Anterior cingulate cortex (tissue), 58 donors: ENCODE measurements at places on chromosomes 2 and 18.
A peak's percentile ranks its signal among the peaks of the same experiment; 100 is the strongest.

DNA sequence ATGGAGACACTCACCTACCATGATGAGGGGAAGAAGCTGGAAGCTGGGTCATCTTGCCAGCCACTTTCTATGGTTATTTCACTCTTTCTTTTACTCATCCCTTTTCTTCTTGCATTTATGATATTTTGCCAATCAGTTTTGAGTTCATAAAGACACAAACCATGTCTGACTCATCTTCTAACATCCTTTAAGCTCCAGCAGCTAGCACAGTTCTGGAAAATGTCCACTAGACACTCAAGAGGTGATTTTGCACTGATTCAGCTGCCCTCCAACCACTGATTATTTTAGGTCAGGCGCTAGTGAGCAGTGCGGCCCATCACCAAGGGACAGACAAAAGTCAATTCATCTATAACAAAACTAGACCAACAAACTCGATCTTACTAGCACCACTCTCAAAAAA is 537.1 kb upstream of the ID2 start:
- no peak for DNase-seq

- DNase-seq: no peak
Measured at GRCh38 chr18:79117385-79117784, 48.2 kb downstream of the ATP9B start.

DNA sequence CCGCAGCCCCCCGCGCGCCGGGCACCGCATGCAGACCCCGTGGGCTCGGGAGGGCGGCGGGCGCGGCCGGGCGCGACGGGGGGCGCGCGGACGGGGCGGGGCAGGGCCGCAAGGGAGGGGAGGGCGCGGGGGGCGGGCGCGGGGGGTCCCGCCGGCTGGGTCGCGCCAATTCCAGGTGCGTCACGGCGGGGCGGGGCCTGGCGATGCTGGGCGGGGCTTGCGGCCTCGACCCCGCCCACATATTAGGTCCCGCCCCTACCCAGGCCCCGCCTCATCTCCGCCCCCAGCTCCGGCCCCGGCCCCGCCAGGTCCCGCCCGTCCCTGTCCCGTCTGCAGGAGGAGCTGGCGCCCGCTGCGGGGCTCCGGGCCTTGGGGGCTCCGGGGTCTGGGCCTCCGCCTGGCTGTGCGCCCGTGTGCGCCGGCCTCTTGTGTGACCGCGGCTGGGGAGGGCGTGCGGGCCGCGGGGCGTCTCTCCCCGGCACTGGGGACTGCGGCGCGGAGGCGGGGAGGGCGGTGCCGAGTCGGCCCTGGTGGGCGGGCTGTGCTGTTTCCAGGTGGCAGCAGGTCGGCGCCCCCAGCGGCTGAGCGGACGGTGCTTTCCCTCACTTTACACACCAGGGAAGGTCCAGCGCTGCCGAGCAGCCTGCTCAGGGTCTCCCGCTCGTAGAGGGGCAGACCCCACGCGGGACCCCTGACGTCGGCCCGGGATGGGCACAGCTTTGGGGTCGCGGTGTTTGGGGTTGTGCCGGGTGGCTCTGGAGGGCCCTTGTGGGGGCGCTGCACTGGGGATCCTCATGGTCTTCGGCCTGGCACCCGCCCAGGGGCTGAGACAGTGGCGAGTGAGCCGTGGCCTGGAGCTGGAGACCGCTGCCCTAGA is 554 bp downstream of the ING5 start:
- DNase-seq: peak; percentile 93

DNA sequence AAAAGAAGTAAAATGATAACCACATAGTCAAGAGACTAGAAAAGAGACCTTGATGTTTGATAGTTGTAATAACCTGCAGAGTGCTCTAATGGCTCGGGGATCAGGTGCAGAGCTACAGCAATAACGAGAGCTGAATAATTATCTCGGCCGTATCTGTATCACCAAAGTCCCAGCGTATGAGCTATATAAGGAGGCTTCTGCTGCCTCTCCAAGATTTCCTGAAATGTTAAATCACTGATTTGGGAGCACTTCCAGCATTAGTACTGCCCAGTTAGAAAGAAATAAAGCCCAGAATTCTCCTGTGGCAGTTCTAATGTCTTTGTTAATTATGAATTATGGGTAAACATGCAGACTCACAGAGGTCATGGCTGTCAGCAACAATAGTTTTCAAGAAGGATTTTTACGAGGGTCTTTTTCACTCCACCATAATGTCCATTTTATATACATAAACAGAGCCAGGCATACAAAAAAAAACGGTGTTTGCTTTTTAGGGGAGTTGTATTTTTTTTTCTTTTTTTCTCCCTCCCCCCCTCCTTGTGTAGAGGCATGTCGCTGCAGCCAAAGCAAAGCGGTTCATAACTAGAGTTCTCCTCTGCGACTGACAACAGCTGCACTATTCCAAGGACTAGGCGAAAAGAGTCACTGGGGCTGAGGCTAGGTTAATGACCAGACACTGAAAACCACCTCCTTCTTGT is 168.3 kb upstream of the VRK2 start:
- DNase-seq: no peak

DNA sequence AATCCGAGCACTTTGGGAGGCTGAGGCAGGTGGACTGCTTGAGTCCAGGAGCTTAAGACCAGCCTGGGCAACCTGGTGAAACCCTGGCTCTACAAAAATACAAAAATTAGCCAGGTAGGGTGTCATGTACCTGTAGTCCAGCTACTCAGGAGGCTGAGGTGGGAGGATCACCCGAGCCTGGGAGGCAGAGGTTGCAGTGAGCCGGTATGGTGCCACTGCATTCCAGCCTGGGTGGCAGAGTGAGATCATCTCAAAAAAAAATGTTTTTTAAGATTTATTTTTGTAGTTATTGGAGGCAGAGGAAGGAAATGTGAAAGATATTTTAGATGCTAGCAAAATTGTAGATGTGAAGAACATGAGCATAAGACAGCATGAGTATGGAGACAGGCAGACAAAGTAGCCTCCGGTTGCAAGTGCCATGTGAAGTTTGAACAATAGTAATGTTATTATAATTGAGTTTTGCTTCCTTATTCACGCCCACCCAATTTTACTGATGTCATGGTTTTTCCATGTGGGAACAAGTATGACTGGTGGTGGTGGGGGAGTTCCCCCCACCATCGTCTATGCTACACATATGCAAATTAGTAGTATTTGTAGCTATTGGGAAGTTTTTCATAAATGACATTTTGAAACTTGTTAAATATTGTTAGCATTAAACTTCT is 18.0 kb downstream of the REL start:
- no peak for DNase-seq

- DNase-seq: no peak
Measured at GRCh38 chr18:44918142-44918476, 237.4 kb downstream of the SETBP1 start.
